ENCODE measurements at places on chromosomes 3 and 15.

DNA sequence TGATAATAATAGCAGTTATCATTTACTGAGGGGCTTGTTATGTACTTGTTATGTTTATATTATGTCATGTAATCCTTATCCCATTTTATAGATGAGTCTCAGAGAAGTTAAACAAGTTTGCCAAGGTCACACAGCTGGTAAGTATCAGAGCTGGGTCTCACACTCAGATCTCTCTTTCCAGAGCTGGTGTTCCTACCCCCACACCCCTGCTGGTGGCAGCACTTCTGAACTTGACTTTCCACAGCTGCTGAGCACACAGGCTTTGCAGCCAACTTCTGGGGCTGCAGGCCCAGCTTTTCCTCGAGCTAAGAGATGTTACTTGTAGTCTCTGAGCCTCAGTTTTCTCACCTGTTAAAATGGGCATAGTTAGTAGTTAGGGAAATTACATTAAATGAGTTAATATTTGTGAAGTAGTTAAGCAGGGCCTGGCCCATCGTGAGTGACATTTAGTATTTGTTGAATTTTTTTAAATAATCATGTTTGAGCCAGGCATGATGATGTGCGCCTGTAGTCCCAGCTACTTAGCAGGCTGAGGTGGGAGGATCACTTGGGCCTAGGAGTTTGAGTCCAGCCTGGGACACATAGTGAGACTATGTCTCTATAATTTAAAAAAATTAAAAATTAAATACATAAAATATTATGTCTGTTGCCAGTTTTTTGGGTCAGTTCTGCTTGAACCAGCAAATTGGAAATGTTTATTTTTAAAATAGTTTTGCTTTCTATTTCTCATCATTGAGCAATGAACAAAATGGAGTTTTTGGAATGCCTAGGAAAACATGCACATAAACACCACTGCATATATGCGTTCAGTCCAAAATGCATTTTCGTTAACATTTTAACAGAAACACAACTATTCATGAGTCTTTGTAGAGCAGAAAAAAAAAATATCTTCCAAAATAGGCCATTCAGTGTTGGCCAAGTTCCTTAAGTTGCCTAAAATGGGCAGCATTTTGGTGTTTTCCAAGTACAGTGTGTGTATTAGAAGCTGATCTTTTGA lies 87.3 kb downstream of the SMAD6 start:
- peak; percentile 20 for DNase-seq

- DNase-seq: no peak
Measured at GRCh38 chr15:100059521-100059920, 282.3 kb downstream of the ADAMTS17 start.

DNA sequence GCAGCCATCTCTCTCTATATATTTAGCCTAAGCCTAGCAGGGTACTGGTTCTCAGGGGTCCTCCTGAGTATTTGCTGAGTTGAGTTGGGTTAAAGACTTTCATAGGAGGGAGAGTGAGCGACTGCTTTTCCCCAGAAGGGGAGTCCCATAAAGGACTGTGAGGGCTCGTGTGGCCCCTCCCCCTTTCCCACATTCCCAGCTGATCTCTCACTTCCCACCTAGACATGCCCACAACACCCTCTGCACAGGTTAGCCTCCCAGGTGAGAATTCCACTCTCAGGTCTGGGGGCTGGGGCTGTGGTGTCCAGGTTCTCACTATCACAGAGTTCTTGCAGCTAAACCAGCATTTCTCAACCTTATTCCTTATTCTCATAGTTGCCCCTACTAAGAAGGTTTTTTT lies 15.8 kb downstream of the EPHB1 start:
- no peak for DNase-seq

DNA sequence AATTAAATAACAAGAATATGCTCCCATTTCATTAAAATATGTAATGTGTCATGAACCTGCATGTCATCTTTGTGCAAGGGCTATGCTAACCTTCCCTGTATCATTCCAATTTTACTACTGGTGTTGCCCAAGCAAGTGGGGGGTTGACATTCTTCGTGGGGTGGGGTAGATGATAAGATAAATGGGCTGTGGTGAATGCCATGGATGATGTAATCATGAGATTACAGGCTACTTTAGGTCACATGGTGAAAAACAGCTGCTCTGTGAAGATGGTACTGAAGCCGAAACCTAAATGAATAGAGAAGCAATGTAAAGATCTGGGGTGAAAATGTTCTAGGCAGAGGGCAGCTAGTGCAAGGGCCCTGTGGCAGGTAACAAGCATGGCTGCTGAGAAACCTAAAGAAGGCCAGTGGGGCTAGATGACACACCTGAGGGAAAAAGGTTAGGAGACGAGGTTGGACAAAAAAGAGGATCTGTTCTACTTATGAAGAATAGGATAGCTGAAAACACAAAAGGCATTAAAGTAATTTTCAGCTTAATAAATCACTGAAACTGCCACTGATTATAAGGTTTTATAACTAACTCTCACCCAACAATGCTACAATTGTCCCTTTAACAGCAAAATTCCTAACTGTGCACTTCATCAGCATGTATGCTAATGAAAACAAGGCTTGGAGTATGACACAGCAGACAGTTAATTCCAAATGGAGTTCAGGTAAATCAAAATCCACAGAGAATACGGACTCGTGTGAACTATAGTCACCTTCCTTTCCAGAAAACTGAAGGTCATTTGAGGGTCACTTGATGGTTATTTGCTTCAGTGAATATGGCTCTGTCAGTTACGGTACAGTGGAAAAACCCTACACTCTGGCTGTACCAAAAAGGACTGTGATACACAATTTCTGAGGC lies 35.0 kb downstream of the MTMR10 start:
- no peak for DNase-seq

DNA sequence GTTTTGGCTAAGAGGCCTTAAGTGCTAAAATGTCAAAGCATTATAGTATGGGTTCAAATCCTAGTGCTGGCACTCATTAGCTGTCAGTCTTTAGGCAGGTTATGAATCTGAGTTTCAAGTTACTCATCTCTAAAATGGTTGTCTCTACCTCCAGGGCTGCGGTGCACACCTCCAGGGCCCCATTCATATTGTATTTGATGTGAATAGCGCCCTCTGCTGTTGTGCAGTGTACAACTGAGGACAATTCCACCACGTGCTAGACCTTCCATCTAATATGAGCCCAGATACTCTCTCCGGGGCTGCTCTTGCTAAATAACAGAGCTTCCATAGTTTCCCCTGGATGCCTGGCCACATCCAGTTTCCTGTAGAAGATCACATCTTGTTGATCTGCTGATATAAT lies 54.3 kb downstream of the OXNAD1 start:
- no peak for DNase-seq

DNA sequence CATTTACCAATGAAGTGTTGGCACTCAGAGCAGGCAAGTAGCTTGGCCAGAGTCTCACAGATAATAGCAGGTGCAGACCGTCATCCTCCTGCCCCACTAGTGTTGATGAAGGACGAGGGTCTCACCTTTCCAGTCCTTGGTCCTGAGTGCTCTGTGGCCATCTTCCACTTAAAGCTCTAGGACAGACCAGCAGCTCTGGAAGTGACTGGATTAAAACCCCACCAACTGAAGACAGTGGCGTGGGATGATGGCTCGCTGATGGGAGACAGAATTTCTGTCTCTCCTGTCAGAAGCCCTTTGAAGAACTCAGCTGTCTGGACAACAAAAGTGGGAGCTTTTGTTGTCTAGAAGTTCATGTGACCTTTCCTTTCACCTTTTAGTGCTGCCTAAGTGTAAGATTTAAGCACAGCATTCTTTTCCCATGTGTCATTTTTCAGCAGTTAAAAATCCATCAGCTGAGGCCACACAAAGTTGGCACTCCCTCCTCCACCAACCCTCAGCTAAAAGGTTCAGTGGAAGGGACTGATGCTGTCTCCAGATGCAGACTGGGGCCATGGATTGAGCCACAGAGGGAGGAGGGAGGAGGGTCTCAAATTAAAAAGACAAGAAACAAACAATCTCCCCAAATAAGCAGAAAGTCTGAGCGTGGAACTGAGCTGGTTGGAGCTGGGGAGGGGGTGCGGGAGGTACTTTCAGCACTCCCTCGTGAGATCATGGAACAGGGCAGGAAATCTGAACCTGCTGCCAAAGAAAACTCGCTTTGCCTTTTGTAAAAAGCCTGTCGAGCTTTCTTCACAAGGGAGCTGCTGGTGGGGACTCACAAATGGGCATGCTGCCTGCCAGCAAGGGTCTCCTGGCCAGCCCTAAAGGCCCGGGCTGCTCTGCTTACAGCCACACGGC lies 148.5 kb upstream of the CTDSPL start:
- DNase-seq: peak; percentile 33

- no peak for DNase-seq
Measured at GRCh38 chr15:48191574-48192225, at the start of gene CTXN2. Gene CTXN2, plus strand, starts transcription at chr15:48191665. Its CDS starts 9,636 bp downstream, at chr15:48201301.

DNA sequence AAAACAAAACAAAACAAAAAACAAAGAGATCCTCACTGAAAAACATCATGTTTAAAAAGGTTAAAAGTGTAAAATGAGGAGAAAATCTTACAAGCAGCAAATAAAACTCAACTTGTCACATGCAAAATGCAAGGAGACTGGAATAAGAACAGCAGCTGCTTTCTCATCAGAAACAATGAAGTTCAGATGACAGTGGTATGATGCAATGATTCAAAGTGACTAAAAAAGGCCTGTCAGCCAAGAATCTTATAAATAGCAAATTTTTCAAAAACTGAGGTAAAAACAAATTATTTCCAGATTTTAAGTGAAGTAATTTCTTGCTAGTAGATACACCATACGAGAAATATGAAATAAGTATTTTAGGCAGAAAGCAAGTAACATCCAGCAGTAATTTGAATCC lies 68.6 kb upstream of the EPHA3 start:
- no peak for DNase-seq

DNA sequence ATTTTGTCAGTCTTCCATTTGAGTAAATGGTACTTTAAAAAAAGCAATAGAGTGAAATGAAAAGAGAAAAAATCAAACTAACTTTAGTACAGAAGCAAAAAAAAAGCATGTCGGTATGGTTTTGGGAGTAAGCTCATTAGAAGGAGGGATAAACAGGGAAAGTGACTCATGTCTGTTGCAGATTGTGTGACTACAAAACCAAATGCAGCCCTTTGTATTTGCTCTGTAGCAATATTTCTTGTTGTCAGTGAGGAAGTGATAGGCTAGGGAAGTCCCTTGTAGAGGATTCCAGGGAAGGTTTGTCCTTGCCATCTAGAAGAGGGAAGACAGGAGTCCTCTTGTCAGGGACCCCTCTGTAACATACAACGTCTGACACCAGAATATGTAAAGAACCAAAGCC lies 150.5 kb upstream of the POU1F1 start:
- no peak for DNase-seq

GRCh38 chr3:67657192-67657591 lies 2.8 kb upstream of the SUCLG2 start:
- no peak for DNase-seq
